Endodermal cell (in vitro differentiated cells): ENCODE measurements at places on chromosomes 5 and 9. TPM values are rescaled to one million over a fixed set of nuclear protein-coding genes. Genes with fewer than 3 reads are reported as not detected.

GRCh38 chr9:129650680-129651235 lies 8.8 kb upstream of the ASB6 start:
- no peaks in the 10 kb centered on the region for H3K36me3 ChIP-seq
- H3K4me1 ChIP-seq = no peaks in the 10 kb centered on the region
- no peaks in the 10 kb centered on the region for H3K27me3 ChIP-seq
- no peak overlapping the region for H3K4me3 ChIP-seq

DNA sequence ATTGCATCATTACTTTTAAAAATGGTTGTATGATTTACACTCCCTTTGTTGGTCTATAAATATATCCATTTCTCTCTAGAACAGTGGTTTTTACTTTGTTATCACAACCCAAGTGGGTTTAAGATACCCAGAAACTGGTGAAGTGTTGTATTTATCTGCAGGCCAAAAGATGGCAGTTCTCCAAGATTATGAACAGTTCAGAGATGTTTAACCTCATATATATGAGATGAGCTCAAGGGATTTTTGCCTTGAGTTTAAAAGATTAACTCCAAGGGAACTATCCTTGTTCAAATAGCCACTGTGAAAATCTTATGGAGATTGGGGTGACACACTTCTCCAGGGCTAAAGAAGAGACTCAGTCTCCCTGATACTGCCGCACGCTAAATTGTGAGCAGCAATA lies 572.6 kb downstream of the TLE4 start:
- H3K27ac ChIP-seq = no peak overlapping the region
- no peaks in the 10 kb centered on the region for H3K36me3 ChIP-seq
- no peaks in the 10 kb centered on the region for H3K4me1 ChIP-seq
- DNase-seq = no peak
- no peaks in the 10 kb centered on the region for H3K27me3 ChIP-seq
- H3K4me3 ChIP-seq = no peak overlapping the region

DNA sequence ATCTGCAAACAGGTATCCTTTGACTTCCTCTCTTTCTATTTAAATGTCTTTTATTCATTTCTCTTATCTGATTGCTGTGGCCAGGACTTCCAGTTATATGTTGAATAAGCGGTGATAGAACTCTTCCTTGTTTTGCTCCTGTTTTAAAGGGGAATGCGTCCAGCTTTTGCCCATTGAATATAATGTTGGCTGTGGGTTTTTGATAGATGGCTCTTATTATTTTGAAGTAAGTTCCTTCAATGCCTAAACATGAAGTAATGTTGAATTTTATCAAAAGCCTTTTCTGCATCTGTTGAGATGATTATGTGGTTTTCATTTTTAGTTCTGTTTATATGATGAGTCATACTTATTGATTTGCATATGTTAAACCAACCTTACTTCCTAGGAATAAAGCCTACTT lies 300.5 kb upstream of the CTNND2 start:
- no peaks in the 10 kb centered on the region for H3K36me3 ChIP-seq
- no peak for DNase-seq
- no peaks in the 10 kb centered on the region for H3K27me3 ChIP-seq
- H3K27ac ChIP-seq = no peak overlapping the region
- no peak overlapping the region for H3K4me3 ChIP-seq

- H3K36me3 ChIP-seq = peaks cover 17% of the 10 kb centered on the region
- H3K4me1 ChIP-seq = peaks cover 10% of the 10 kb centered on the region
- H3K27ac ChIP-seq = no peak overlapping the region
- DNase-seq = no peak
- no peak overlapping the region for H3K4me3 ChIP-seq
Measured at GRCh38 chr5:173742432-173742816, 126.0 kb upstream of the BOD1 start.

DNA sequence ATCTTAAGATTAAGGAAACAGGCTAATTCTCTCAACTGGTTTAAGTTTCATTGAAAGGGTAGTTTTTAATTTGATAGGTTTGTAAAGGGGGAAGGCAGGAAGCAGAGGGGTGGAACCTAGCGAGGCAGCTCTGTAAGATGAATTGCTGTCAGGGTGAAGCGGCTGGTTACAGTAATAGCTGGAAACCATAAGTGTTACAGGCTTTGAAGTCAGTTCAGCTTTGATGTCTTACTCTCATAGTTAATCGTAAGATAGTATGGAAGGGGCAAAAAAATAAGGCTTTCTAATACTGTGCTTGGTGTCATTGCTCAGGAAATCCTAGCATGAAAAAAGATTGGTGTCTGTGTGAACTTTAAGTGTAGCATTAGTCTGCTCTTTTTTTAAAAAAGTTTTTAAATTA lies 20.3 kb downstream of the POU5F2 start:
- H3K36me3 ChIP-seq = no peaks in the 10 kb centered on the region
- H3K4me3 ChIP-seq = no peak overlapping the region
- peaks cover 9% of the 10 kb centered on the region for H3K27me3 ChIP-seq
- H3K27ac ChIP-seq = no peak overlapping the region

Gene RNF180
- total RNA-seq = 3.8 and 5.3 TPM in 2 replicates

Gene DIPK1B
- 35.1 and 35.7 TPM in 2 replicates for total RNA-seq

Gene REEP2
- total RNA-seq = 16.2 and 17.7 TPM in 2 replicates
